Calu3 (cell line): ENCODE measurements at places on chromosomes 2 and 18.

GRCh38 chr2:50645346-50645745 is 386.6 kb downstream of the NRXN1 start:
- no peaks in the 10 kb centered on the region for H3K4me1 ChIP-seq
- H3K27me3 ChIP-seq: no peaks in the 10 kb centered on the region
- no peak overlapping the region for H3K4me3 ChIP-seq
- H3K36me3 ChIP-seq: no peaks in the 10 kb centered on the region

DNA sequence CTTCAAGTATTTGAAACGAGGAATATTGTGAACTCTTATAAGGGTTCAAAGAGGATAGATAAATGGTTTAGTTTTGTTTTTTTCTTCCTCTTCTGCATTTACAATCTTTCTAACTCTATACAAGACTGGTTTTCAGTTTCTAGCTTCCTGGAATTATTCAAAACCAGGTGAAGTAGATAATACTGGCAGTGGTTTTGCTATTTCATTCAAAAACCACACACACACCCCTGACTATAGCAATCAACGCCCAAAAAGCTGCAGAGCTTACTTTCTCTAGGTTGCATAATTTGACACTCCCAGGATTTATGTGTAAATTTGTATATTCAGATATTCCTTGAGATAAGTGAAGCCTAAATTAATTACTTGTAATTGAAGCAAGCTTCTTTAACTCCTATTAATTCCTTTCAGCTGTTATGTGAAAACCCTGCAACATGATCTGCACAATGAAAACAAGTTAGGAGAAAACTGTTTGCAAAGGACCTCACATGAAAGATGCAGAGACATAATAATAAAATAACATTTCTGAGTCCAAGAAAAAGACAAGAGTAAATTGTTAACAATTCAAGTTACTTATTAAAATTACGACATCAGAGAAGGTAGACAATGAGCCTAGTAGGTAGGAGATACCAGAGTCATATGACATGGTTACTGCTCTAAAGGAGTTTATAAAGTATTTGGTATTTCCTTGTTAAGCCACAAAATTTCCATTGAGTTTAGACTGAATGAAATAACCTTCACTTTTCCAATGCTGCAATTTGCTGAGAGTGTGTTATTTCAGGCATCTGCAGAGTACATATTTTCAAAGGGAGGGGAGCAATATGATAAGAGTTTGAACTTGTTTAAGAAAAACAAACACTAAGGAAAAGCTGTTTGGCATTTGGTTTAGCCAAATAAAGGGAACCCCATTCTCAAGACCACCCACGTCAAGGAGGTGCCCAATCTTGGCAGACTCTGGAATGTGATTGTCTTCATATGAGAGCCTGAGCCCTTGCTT is 1.6 kb upstream of the NFE2L2 start:
- peaks cover 38% of the 10 kb centered on the region for H3K4me1 ChIP-seq
- peak overlapping the region; percentile 98 for H3K27ac ChIP-seq
- DNase-seq: no peak
- H3K27me3 ChIP-seq: no peaks in the 10 kb centered on the region
- H3K36me3 ChIP-seq: peaks cover 61% of the 10 kb centered on the region

- H3K27ac ChIP-seq: no peak overlapping the region
- H3K27me3 ChIP-seq: peaks cover 7% of the 10 kb centered on the region
- H3K4me3 ChIP-seq: no peak overlapping the region
- no peaks in the 10 kb centered on the region for H3K4me1 ChIP-seq
- no peaks in the 10 kb centered on the region for H3K36me3 ChIP-seq
Measured at GRCh38 chr2:12948231-12948960, 231.7 kb downstream of the TRIB2 start.

- no peak overlapping the region for H3K4me3 ChIP-seq
- H3K4me1 ChIP-seq: no peaks in the 10 kb centered on the region
- no peaks in the 10 kb centered on the region for H3K27me3 ChIP-seq
- H3K27ac ChIP-seq: no peak overlapping the region
Measured at GRCh38 chr2:38835990-38836389, 39.7 kb downstream of the DHX57 start.

DNA sequence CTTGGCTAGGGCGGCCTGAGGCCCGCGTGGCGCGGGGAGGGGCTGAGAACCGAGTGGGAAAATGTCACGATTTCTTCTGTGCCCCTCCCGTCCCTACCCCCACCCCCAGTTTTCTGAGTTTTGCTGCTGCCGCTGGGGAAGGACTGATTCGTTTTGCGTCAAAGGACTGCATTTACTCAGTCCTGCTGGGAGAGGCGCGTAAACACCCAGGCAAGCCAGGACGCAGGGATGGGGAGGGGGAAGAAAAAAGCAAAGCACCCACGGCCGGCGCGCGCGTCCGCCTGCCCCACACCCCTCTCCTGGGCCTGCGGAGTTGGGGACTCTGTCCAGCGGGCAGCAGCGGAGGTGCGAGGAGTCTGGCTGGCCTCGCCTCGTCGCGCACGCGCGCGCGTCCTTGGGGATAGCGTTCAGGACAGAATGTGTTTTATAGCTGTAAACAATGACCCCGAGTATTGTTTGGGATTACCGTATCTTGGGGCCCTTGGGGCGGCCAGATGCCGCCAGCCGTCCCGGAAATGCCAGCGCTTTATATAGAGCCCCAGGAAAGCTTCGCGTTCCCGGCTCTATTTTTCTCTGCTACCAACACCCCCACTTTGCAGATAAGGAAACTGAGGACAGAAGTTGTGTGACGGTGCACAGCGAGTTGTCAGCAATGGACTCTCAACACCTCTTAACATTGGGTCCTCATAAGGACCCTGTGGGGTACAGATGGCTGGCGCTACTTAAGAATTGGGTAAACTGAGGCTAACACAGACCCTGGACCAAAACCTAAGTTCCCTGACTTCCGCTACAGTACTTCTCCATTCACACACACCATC is 1.7 kb upstream of the FOSL2 start:
- H3K4me3 ChIP-seq: no peak overlapping the region
- peak overlapping the region; percentile 65 for H3K27ac ChIP-seq
- H3K27me3 ChIP-seq: no peaks in the 10 kb centered on the region
- peaks cover 35% of the 10 kb centered on the region for H3K4me1 ChIP-seq
- H3K36me3 ChIP-seq: peaks cover 30% of the 10 kb centered on the region
- peak; percentile 64 for DNase-seq

DNA sequence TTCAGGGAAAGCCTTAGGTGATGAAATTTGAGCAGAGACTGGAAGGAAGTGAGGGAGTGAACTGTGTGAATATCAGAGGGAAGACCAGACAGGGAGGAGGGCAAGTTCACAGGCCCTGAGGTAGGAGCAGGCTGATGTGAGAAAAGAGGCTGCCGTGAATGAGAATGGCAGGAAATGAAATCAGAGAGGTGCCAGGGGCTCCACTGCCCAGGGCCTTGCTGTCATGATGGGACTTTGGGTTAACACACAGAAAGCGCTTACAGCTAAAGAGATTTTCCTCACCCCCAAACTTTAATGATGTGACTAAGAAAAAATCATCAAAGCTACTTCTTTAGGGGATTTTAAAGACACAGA is 53.8 kb downstream of the MARCHF4 start:
- peaks cover 35% of the 10 kb centered on the region for H3K27me3 ChIP-seq
- no peak for DNase-seq
- no peak overlapping the region for H3K27ac ChIP-seq
- no peak overlapping the region for H3K4me3 ChIP-seq

- no peak overlapping the region for H3K4me3 ChIP-seq
- no peaks in the 10 kb centered on the region for H3K27me3 ChIP-seq
- no peak overlapping the region for H3K27ac ChIP-seq
- no peaks in the 10 kb centered on the region for H3K36me3 ChIP-seq
Measured at GRCh38 chr2:25202275-25202674, 33.9 kb upstream of the POMC start.

DNA sequence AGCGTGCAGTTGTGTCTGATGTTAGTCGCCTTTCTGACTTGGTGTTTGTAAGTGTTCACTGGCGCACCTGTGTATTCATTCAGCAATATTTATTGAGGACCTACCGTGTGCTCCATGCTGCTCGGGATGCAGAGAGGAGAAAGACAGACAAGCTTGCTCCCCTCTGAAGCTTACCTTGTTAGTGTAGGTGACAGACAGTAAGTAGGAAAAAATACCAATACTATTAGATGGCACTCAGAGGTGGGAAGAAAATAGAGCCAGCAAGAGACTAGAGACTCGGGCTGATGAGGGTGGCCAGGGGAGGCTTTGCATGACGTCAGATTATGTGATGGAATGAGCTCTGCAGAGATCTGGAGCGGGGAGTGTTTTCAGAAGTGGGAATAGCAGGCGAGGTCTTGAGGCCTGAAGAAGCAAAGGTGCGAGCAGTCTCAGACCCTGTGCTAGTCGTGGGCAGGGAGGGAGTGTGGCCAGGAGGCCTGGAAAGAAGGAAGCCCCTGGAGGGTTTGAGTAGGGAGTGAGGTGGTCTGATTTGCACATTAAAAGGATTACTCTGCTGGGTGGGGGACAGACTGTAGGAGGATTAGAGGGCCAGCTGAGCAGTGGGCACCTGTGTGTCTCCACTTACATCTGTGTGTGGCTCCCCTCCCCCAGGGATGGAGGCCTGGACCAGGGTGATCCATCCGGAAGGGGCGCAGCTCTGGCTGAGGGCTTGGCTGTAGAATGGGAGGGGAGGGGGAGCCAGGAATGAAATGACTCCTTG is 11.8 kb downstream of the MTCL1 start:
- H3K4me1 ChIP-seq: peaks cover 57% of the 10 kb centered on the region
- DNase-seq: peak; percentile 19
- peak overlapping the region; percentile 22 for H3K4me3 ChIP-seq
- H3K27me3 ChIP-seq: no peaks in the 10 kb centered on the region

DNA sequence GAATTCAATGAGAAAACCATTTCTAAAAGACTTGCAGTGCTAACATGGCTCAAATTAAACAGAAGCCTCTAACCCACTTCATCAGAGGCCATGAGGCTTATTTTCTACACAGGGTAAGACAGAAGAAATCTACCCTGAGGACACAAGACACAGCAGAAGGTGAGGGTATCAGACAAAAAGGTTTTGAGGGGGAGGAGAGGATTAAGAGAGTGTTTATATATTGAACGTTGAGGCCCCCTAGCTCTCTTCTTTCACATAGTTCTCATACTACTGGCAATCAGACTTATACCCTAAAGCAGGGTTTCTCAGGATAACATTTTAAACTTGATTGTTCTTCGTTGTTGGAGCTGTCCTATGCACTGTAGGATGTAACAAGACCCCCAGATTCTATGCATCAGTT is 21.4 kb downstream of the ORC4 start:
- no peaks in the 10 kb centered on the region for H3K4me1 ChIP-seq
- no peaks in the 10 kb centered on the region for H3K36me3 ChIP-seq
- H3K27ac ChIP-seq: no peak overlapping the region
- H3K27me3 ChIP-seq: no peaks in the 10 kb centered on the region
- no peak for DNase-seq

- H3K4me1 ChIP-seq: peaks cover 55% of the 10 kb centered on the region
- no peak for DNase-seq
- H3K27ac ChIP-seq: peak overlapping the region; percentile 63
Measured at GRCh38 chr2:161139098-161139987, 20.9 kb upstream of the TANK start.

DNA sequence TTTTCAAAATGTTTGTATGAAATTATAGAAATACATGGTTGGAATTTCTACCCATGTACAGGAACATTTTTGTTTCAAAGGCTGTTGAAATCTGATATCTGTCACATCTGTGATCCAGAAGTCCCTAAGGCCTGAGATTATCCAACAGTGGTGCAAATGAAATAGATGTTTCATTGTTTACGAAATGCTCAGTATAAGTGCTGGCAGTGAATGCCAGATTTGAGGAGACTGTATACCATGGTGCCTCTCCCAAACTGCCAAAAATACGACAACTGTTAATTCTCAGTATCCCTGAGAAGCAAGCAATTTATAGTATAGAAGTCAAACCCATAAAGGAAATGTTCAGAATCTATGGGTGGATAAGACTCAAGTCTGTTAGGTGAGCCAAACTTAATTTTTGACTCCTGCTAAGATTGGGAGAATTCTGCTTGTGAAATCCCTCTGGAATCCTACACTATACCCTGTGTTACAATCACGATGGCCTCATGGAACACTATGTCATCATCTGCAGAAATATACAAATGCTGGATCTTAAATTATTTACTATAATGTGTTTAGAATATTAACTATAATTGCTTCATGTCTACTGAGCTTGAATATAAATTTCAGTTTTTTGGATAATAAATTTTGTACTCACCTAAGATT is 71.2 kb upstream of the DOCK10 start:
- H3K27ac ChIP-seq: no peak overlapping the region
- H3K27me3 ChIP-seq: no peaks in the 10 kb centered on the region
- no peaks in the 10 kb centered on the region for H3K4me1 ChIP-seq
- no peak overlapping the region for H3K4me3 ChIP-seq
- no peak for DNase-seq
- no peaks in the 10 kb centered on the region for H3K36me3 ChIP-seq

DNA sequence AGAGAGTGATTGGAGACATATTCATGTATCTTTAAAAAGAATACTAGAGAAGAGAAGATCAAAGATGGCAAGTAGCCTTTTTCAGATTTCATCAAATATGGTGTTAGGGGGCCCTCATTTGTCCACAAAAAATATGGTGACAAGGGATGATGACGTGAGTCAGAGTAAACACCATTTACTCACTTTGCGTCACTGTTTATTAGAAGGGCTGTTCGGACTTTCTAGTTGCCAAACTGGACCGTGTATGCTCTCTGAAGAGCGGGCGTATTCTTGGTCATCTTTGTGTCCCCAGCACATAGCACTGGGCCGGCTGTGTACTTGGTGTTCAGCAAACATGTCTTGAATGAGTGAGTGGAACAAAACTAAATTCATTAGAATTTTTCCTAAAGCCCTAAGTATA is 37.5 kb downstream of the TTC39C start:
- H3K27ac ChIP-seq: no peak overlapping the region
- H3K4me1 ChIP-seq: peaks cover 45% of the 10 kb centered on the region
- H3K36me3 ChIP-seq: no peaks in the 10 kb centered on the region
- no peak overlapping the region for H3K4me3 ChIP-seq

- H3K4me1 ChIP-seq: peaks cover 26% of the 10 kb centered on the region
- H3K4me3 ChIP-seq: peak overlapping the region; percentile 98
- H3K36me3 ChIP-seq: peaks cover 28% of the 10 kb centered on the region
- H3K27ac ChIP-seq: peak overlapping the region; percentile 96
- DNase-seq: peak; percentile 25
Measured at GRCh38 chr2:64750001-64750816, 96.5 kb upstream of the SERTAD2 start.

GRCh38 chr2:163906410-163906809 is 170.6 kb upstream of the FIGN start:
- no peak for DNase-seq
- no peaks in the 10 kb centered on the region for H3K36me3 ChIP-seq
- no peaks in the 10 kb centered on the region for H3K4me1 ChIP-seq

DNA sequence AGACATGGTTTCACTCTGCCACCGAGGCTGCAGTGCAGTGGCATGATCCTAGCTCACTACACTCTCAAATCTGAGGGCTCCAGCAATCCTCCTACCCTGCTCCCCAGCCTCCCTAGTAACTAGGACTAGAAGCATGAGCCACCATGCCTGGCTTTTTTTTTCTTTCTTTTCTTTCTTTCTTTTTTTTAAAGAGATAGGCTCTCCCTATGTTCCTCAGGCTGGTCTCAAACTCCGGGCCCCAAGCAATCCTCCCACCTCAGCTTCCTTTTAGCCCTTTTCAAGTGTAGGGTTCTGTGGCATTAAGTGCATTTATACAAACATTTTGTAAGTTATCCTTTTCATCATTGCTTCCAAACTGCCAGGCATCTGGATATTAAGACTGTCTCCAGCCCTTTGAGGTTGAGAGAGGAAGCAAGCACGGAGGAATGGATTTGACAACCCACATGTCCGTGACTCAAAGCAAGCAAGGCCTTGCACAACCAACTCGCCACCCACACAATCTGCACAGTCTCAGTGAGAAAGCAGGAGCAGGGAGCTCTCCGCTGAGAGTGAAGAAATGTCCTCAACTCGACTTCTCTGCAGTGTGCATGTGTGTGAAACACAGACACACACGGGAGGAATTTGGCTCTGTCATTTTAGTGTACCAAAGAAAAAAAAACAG is 65.6 kb downstream of the ATP8B1 start:
- H3K4me1 ChIP-seq: peaks cover 26% of the 10 kb centered on the region
- peak; percentile 74 for DNase-seq
- H3K4me3 ChIP-seq: peak overlapping the region; percentile 60
- no peaks in the 10 kb centered on the region for H3K27me3 ChIP-seq
